ENCODE measurements at places on chromosomes 4 and X.
A peak's percentile ranks its signal among the peaks of the same experiment; 100 is the strongest.

- DNase-seq = no peak
Measured at GRCh38 chrX:24692305-24692704, 1.4 kb upstream of the POLA1 start.

DNA sequence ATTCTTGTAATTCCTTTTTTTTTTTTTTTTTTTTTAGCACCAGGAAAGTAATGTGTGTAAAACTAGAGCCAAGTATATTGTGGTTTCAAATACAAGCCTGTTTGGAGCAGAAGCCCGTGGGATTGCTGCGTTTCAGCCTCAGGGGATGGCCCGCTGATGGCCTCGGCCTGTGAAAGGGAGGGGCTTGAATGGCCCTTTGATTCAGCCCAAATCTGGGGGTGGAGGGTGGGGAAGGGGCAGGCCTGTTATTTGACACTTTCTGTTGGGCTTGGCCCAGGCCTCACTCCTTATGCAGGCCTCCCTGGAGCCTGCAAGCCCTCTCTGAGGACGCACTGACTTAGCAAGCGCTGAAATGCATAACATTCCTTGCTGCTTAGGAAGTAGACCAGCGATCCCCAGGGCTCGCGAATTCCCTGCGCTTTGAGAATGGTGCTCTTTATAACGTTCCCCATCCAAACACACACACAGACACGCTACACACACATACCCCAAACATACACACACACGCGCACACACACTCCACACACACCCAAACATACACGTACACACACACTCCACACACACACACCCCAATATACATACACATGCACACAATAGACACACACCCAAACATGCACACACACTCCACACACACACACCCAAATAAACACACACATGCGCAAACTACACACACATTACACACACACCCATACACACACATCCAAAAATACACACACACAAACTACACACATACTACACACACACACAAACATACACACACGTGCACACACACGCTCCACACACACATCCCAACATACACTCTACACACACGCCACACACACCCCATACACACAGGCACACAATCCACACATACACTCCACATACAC is 29.6 kb downstream of the TLR10 start:
- peak; percentile 66 for DNase-seq

- no peak for DNase-seq
Measured at GRCh38 chr4:182745237-182745636, 171.9 kb downstream of the DCTD start.

DNA sequence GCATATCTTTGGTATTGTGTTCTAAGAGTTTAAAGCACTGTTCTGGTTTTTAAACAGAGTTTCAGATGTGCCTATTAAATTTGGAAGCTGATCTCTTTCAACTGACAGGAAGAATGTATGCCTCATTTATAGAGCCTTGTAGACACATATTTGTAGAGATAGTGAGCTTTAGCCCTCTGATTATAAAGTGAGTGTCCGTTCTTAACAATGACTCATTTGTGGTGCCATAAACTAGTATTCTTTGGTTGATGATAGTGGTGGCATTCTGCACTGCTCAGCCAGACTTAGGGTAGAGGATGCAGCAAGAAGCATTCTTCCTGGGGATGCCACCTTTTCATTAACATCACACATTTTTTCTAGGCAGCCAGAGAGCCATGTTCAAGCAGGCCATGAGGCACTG is 121.7 kb downstream of the TLL1 start:
- DNase-seq = no peak

DNA sequence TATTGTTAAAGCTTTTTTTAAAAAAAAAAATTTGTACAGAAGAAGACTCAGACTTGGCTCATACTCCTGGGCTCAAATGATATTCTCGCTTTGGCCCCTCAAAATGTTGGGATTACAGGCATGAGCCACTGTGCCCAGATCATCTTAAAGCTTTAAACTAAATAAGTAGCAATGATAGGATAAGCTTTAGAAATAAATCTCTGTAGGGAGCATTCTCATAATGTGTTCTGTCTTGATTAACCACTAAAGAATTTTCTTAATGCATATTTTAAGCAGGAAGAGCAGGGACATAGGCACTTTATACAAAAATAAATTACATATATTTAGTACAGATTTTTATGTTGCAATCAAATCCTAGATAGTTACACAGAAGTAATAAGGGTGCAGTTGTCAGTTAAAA is 667.2 kb downstream of the GRID2 start:
- DNase-seq = no peak

- no peak for DNase-seq
Measured at GRCh38 chrX:124421898-124422655, 75.7 kb downstream of the SH2D1A start.

GRCh38 chr4:5276475-5277075 is 225.3 kb downstream of the STK32B start:
- no peak for DNase-seq

DNA sequence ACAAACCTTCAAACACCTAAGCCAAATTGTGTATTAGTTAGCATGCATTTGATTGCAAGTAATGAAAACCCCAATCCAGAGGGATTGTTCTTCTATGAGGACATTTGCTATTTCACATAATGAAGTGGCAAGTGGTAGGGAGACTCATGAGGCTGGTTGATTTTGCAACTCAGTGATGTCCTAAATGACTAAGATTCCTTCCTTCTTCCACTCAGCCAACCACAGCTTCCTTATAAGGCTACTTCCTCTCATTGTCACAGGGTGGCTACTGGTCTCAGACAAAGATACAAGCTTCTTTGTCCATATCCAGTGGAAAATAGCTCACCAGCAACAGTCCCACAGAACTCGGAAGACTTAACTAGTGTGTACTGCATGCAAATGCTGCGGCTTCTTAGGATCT is 5.3 kb upstream of the OTC start:
- no peak for DNase-seq

DNA sequence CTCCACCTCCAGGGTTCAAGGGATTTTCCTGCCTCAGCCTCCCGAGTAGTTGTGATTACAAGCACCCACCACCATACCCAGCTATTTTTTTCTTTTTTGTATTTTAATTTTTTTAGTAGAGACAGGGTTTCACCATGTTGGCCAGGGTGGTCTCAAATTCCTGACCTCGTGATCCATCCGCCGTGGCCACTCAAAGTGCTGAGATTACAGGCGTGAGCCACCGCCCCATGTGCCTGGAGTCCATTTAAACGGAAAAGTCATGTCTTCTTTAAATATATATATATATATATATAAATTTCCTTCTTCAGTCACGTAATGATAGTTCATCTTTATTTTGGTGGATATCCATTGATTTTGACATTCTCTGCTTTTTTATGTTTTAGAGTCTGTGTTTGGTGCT is 264.0 kb upstream of the PITX2 start:
- no peak for DNase-seq

DNA sequence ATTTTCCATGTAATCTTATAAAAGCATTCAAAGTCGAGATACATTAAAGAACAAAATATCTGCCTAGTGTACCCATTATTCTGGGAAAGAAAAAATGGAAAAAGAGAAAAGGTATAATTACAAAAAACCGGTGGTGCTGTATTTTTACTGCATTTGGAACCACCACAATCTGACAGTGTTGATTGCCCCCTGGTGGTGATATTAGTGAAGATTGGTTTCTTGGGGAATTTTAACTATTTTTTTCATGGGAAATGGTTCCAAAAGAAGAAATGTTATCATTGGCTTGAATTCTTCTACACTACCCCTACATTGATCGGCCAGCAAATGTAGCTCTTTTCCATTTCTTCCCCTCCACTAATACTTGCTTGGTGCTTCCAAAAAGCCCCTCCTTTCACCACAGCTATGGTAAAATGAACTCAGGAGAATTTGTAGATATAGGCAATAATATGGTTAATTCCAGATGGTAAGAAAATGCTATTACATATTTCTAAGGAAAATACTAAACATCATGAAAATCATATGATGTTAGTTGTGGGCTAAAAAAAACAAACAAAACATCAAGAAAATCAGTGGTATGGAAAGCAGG is 50.0 kb downstream of the COX18 start:
- no peak for DNase-seq

DNA sequence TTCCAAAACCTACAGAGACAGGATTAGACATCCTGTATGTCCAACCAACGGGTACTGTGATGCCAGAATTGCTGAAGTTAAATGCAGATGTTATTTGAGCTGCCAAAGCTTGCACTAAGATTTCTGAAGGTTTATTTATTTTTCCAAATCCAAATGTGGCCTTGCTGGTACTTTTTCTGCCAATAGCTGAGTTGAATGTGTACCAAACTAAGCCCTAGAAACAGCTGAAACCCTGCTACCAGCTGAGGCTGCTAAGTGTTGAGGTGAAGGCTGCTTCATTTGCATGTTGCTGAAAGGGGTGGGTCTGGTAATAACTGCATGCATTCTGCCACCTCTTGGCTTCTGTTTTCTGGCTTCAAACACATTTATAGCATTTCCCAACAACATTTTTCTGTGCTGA is 366.5 kb downstream of the FAT4 start:
- no peak for DNase-seq

DNA sequence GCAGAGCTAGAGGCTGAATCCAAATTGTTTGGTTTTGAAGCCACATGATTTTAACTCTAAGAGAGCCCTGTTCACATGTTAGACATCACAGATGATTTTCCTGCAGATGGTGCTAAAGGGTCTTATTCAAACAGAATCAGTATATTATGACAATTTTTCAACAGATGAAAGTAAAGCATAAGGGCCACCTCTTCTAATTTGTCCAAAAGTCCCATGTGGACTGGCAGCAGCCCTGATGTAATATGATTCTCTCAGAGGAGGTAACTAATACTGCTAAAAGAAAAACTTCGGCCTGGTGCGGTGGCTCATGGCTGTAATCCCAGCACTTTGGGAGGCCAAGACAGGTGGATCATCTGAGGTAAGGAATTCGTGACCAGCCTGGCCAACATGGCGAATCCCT is 26.0 kb upstream of the SETD7 start:
- DNase-seq = no peak

GRCh38 chr4:1882850-1883271 is 11.7 kb downstream of the NSD2 start:
- no peak for DNase-seq

GRCh38 chr4:138045036-138045435 is 197.1 kb downstream of the SLC7A11 start:
- no peak for DNase-seq

All from thoracic aorta (tissue), 2 donors.